ENCODE measurements at places on chromosomes 2 and 18. TPM values are rescaled to one million over a fixed set of nuclear protein-coding genes. Genes with fewer than 3 reads are reported as not detected.

Gene EMILIN1
- total RNA-seq: 7.3 TPM

Gene KCNG2
- total RNA-seq: not detected

Gene HSPE1
- 146 TPM for total RNA-seq

Gene FZD7
- total RNA-seq: 10.5 TPM

Gene INHBB
- 2.4 TPM for total RNA-seq

Gene MYL12A
- total RNA-seq: 1,167 TPM

Gene SPATA3
- not detected for total RNA-seq

Gene CAPN14
- 0.15 TPM for total RNA-seq

Gene POTEF
- 0.06 TPM for total RNA-seq

Gene C2orf68
- total RNA-seq: 5.8 TPM

Gene PDE1A
- total RNA-seq: 0.06 TPM

Gene COLEC12
- total RNA-seq: 13.2 TPM

Gene SLC9A2
- not detected for total RNA-seq

Gene TOGARAM2
- total RNA-seq: not detected

Gene TIGD1
- 2.4 TPM for total RNA-seq

Gene G6PC2
- not detected for total RNA-seq

Gene SPHKAP
- total RNA-seq: not detected

Gene REV1
- 36.0 TPM for total RNA-seq

Gene POTEC
- total RNA-seq: not detected

Gene MEP1B
- total RNA-seq: not detected

Data from glomerular endothelial cell (primary cell).